ENCODE measurements at places on chromosomes 12 and 14.

DNA sequence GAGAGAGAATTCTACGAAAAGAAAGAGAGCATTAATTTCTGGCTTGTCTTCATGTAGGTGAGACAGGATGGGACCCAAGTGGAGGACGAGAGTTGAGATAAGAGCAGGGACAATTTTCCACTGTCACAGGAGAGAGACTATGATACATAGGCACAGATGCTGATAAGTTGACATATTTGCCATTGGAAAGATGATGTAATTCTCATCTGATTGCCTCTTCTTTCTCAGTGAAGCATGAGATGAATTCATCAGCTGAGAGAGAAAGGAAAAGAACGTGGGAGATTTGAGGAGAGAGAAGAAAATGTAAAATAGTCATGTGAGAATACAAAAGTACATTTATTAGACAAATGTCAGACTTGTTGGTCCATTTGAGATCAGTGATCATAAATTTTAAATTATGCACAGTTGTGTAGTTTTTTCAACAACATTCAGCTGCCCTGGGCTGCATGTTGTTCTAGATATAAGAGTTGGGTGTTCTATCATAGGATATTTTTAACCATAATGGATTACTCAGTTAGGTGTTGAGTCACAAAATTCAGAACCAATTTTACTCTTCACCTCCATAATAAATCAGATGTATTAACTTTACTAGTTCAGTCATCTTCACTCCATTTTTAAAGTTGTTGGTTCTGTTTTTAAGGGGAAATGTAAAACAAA lies 222.9 kb downstream of the DPY19L2 start:
- no peak for DNase-seq

DNA sequence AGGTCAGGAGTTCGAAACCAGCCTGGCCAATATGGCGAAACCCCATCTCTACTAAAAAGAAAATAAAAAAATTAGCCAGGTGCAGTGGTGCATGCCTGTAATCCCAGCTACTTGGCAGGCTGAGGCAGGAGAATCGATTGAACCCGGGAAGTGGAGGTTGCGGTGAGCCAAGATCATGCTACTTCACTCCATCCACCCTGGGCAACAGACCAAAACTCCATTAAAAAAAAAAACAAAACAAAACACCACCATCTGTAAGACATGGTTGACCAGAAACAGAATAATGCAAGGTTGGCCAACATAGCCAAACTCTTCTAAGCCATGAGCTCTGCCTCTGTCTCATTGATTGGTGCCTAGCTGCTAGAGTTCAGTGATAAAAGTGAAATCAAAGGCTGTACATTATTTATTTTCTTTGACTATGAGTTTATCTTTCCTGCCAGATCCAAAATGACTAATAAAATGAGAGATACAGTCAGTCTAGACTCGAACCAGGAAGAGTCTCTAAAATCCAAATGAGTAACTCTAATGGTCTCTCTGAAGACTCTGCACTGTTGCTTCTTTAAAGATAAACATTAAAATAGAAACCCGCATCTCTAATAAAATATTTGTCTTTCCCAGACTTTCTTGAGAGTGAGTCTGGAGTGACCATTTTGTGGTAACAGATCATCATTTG lies 404.7 kb downstream of the DAD1 start:
- DNase-seq: no peak

DNA sequence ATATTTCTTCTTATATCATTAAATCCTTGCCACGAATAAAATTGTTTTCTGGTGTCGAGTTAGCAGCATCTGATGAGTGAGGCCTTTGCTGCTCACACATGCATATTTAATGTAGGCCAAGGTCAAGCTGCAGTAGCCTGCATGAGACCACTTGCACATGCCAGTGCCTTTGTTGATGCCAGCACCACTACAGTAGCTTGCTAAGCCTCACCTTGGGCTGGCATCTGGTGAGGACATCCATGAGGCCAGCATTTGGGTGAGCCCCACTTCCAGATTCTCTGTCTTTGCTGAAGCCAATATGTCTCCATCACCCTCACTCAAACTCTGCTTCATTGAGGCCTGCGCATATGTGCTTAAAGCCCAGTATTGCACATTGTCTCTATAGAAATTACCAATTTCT lies 8.0 kb downstream of the CCDC59 start:
- no peak for DNase-seq

- DNase-seq: no peak
Observed at GRCh38 chr12:102059343-102059742, 2.4 kb downstream of the WASHC3 start.

GRCh38 chr12:131132118-131132892 lies 178.6 kb downstream of the ADGRD1 start:
- peak; percentile 66 for DNase-seq

DNA sequence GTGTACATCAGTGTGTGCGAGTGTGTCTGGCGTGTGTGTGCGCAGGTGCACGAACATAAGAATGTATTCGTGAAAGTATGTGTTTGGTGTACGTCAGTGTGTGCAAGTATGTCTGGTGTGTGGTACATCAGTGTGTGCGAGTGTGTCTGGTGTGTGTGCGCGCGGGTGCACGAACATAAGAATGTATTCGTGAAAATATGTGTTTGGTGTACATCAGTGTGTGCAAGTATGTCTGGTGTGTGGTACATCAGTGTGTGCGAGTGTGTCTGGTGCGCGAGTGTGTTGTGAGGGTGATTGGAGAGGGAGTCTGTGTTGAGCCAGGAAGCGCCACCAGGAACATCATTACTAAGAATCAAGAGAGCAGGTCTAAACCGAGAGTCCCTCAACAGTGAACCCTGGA lies 143.8 kb downstream of the BCL11B start:
- DNase-seq: peak; percentile 28

DNA sequence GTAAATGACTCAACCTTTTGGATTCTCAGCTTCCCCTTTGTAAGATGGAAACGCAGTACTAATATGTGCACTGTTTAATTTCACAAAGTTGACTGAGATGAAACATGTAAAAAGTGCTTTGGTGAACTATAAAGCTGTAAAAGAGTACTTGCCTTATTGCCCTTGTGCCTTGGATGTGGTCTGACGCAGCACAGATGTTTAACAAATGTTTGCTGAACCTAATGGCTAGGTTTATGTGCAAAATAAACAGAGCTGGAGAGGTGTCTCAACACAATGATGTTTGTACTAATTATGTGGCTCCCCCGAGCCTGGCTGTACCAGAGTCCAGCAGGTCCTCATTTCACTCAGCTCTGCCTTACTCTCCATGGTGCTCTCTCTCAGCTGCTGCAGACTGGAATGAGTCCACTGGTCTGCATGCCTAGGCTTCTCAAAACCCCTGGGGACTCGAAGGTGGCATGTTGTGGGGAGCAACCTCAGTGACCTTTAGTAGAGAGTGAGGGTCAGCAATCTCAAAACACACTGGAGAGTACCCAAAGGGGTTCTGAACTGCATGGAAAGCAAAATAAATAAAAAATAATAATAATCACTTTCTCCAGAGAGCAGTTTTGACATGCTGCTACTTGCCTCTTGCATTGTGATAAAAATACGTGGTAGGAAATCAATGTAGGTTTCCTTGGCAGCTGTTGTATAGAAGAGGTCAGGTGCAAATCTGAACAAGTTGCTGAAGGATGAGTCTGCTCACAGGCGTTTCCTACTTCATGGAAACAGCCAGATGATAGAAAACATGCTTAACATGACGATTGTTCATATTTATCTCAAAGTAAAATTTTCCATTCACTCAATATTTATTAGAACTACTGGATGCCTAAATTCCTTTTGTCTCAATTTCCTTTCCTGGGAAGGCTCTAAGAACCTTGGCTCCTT lies 8.5 kb upstream of the AMIGO2 start:
- DNase-seq: no peak

DNA sequence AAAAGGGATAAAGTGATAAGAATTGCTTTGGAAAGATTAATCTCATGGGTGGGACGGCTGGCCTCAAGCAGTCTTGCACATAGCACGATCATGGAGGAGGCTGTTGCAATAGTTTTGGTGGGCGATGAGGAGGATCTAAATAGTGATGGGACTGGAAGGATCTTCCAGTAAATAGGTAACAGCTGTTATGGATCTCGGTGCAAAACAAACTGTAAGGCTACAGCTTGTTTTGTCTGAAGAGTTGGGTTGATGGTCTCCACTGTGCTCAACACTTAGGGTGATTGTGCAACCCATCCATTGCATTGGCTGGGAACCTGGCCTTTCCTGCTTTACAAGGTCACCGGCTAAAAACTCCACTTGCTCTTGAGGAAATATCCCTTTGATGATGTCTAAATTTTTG lies 21.0 kb downstream of the IGF1 start:
- no peak for DNase-seq
